ENCODE measurements at places on chromosomes 7 and 10.

DNA sequence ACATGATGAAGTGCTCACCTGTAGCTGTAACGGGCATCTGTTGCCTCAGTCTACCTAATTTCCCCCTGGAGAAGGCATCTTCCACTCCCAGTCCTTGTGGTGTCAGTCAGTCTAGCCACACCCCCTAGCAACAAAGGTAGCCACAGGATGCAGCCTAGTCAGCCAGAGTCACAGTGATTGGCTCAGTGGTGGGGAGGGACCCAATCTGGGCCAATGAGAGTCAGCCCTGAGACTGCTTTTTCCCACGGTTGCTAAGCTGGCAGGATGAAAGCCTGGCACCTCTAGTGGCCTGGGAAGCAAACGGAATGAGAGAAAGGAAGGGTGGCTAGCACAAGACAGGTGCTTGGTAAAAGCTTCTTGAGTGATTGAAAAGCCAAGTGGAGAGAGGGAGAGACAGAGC lies 118.6 kb downstream of the SH3PXD2A start:
- H3K4me3 ChIP-seq, result no peak overlapping the region
- peak; percentile 84 for DNase-seq
- H3K27ac ChIP-seq, result no peak overlapping the region
- H3K27me3 ChIP-seq, result no peaks in the 10 kb centered on the region
- no peaks in the 10 kb centered on the region for H3K36me3 ChIP-seq

DNA sequence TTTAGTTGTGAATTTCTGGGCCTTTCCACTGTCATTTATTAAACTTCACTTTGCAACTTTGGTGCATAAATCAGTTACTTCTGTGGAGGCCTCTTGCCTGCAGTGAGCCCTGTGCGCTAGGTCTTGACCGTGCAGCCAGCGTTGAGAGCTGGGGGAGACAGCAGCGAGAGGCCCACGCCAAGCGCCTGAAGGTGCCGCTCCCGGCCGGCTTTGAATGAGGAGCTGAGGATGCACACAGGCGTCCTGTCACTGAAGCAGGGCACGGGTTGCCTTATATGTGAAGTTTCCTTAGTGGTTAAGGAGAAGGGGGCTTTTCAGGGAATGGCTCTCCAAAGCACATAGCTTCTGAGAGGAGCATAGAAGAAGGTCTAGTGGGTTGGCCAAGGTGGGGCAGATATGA lies 70.9 kb upstream of the CCNY start:
- H3K27ac ChIP-seq, result no peak overlapping the region
- H3K27me3 ChIP-seq, result no peaks in the 10 kb centered on the region
- no peak overlapping the region for H3K4me3 ChIP-seq
- H3K36me3 ChIP-seq, result no peaks in the 10 kb centered on the region
- no peaks in the 10 kb centered on the region for H3K4me1 ChIP-seq
- DNase-seq, result no peak

DNA sequence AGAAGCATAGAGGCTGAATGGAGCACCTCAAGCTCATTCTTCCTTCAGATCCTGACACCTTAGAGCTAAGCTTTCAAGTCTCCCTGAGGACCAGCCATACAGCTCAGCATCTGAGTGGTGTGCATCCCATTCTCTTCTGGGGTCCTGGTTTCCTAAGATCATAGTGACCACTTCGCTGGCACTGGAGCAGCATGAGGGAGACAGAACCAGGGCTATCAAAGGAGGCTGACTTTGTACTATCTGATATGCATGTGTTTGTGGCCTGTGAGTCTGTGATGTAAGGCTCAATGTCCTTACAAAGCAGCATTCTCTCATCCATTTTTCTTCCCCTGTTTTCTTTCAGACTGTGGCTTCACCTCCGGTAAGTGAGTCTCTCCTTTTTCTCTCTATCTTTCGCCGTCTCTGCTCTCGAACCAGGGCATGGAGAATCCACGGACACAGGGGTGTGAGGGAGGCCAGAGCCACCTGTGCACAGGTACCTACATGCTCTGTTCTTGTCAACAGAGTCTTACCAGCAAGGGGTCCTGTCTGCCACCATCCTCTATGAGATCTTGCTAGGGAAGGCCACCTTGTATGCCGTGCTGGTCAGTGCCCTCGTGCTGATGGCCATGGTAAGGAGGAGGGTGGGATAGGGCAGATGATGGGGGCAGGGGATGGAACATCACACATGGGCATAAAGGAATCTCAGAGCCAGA lies 31.0 kb downstream of the PRSS2 start:
- H3K27me3 ChIP-seq, result peaks cover 40% of the 10 kb centered on the region
- DNase-seq, result no peak
- no peak overlapping the region for H3K27ac ChIP-seq

DNA sequence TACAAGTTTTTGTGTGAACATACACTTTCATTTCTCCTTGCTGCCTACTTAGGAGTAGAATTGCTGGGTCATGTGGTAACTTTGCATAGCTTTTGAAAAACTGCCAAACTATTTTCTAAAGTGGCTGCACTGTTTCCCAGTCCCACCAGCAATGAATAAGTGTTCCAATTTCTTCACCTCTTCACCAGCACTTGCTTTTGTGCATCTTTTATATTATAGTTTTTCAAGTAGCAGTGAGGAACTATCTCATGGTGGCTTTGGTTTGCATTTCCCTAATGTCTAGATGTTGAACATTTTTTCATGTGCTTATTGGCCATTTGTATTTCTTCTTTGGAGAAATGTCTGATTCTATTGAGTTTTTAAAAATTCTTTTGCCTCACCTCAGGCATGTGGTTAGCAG lies 229.9 kb upstream of the TCF7L2 start:
- no peak overlapping the region for H3K4me3 ChIP-seq
- H3K36me3 ChIP-seq, result no peaks in the 10 kb centered on the region
- no peak for DNase-seq
- no peak overlapping the region for H3K27ac ChIP-seq
- H3K27me3 ChIP-seq, result no peaks in the 10 kb centered on the region

DNA sequence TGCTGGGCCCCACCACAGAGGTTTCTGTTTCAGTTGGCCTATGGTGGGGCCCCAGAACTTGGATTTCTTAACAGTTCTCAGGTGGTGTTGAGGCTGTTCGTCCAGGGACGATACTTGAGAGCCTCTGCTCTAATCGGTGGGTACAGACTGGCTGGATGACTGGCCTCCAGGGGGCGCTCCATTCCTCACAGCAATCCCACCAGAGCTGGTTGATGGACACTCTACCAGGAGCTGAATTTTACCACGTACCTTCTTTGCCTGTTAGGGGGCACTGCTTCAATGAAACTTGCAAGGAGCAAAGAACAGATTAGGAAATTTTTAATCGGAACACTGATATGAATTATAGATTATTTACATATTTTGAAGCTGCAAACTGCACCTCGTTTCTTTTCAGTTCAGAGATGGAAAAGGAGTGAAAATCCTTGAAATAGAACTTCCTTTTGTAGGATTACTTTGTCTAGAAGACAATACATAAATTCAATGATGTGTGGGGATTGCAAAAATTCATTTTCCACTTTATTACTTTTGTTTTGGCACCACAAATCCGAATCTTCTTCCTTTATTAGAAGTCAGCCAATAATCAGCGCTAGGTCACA lies 44.8 kb downstream of the KBTBD2 start:
- H3K27me3 ChIP-seq, result no peaks in the 10 kb centered on the region
- no peaks in the 10 kb centered on the region for H3K36me3 ChIP-seq
- peak; percentile 87 for DNase-seq
- H3K4me1 ChIP-seq, result no peaks in the 10 kb centered on the region
- H3K4me3 ChIP-seq, result no peak overlapping the region
- H3K27ac ChIP-seq, result no peak overlapping the region

GRCh38 chr10:122421742-122422141 lies 32.7 kb upstream of the ARMS2 start:
- no peak for DNase-seq
- H3K27me3 ChIP-seq, result no peaks in the 10 kb centered on the region
- H3K36me3 ChIP-seq, result peaks cover 6% of the 10 kb centered on the region
- H3K27ac ChIP-seq, result no peak overlapping the region

- no peak overlapping the region for H3K27ac ChIP-seq
- peaks cover 2% of the 10 kb centered on the region for H3K4me1 ChIP-seq
- H3K4me3 ChIP-seq, result no peak overlapping the region
- H3K36me3 ChIP-seq, result no peaks in the 10 kb centered on the region
Measured at GRCh38 chr7:901388-902154, 25.2 kb downstream of the GET4 start.

- no peaks in the 10 kb centered on the region for H3K27me3 ChIP-seq
- no peaks in the 10 kb centered on the region for H3K36me3 ChIP-seq
- no peak overlapping the region for H3K27ac ChIP-seq
- peaks cover 2% of the 10 kb centered on the region for H3K4me1 ChIP-seq
- no peak for DNase-seq
Measured at GRCh38 chr10:93267521-93267920, 193.8 kb downstream of the CYP26A1 start.

DNA sequence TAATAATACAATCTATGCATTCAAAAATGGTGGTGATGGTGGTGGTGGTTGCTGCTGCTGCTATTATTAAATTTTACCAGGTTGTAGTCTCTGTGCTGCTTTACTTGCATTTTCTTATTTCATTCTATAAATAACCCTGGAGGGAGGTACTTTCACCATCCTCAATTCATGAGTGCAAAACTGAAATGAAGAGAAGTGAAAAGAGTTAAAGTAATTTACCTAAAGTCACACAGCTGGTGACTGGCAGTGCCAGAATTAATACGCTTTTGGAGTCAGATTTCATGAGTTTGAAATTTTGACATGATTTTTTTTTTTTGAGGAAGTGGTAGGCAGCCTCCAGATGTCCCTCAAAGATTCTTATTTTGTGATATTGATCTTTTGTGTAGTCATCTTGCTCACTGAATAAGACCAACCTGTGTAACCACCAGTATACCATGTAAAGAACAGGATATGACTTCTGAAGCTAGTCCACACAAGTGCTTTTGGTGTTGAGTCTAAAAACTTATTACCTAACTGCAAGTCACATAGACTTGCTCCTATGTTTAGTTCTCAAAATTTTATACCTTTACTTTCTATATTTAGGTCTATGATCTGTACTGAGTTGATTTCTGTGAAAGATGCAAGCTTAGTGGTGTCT lies 218.8 kb downstream of the ZWINT start:
- H3K36me3 ChIP-seq, result no peaks in the 10 kb centered on the region
- no peak overlapping the region for H3K4me3 ChIP-seq
- H3K27me3 ChIP-seq, result no peaks in the 10 kb centered on the region
- no peak overlapping the region for H3K27ac ChIP-seq
- no peaks in the 10 kb centered on the region for H3K4me1 ChIP-seq

DNA sequence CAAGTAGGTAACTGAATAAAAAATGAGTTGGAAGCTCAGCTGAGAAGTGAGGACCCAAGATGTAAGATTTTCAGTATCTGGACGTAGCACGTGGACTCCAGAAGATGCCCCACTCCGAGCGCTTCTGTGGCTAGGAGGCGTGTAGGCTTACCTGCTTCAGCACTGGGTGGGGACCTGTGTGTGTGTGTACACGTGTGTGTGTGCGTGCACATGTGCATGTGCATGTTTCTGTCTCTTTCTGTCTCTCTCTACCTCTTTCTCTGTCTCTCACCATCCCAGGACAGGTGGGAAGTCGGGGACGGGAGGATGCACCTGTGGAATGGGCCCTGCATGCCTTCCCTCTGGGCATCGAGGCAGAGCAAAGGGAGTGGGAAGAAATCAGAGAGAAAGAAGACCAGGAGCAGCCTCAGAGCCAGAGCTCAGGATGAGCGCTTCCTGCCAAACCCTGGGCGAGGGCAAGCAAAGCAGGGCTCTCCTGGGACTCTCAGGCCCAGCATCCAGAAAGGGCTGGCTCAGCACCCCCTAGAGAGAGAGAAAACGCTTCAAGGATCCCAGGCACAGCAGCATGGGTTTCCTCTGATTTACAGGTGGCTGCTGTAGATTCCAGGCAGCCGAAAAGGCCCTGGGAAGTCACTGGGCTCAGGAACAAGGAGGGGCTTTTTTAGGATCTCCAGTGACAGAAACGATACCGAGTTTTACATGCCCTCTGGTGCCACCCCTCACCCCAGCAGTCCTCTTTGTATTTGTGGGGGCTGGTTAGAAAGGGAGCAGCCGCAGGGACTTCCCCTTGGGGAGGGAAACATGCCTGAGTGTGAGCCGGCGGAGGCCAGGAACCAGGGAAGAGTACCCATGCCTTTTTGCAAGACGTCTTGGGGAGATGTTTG lies 28.5 kb downstream of the CXCL12 start:
- H3K36me3 ChIP-seq, result no peaks in the 10 kb centered on the region
- H3K4me1 ChIP-seq, result peaks cover 7% of the 10 kb centered on the region
- no peaks in the 10 kb centered on the region for H3K27me3 ChIP-seq
- no peak overlapping the region for H3K4me3 ChIP-seq
- H3K27ac ChIP-seq, result no peak overlapping the region
- no peak for DNase-seq
